ENCODE measurements at places on chromosomes 2 and 18. TPM values are rescaled to one million over a fixed set of nuclear protein-coding genes. Genes with fewer than 3 reads are reported as not detected.
A peak's percentile ranks its signal among the peaks of the same experiment; 100 is the strongest.

DNA sequence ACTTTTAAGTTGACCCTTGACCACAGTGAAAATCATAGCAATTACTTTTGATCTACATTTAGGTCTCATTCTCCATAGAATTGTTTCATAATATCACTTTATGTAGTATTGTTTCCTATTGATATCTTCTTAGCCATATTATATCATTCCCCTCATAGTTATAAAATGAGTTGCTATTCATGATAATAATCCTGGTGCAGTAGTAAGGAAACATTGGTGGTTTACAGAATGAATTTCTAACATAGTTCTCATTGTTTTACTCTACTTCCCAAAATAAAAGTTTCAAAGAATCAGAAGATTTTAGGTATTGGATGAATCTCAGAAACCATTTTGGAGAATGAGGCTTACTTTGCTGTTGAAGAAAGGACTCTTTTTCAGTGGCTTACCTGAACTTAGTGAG, 246.0 kb downstream of the PARD3B start:
- no peak overlapping the region for H3K27ac ChIP-seq
- no peak for DNase-seq
- H3K36me3 ChIP-seq: no peaks in the 10 kb centered on the region
- no peaks in the 10 kb centered on the region for H3K4me1 ChIP-seq
- H3K27me3 ChIP-seq: peaks cover 2% of the 10 kb centered on the region

CD226 gene
- 41.7 TPM for total RNA-seq

GRCh38 chr18:54149078-54149697, 75.3 kb downstream of the MBD2 start:
- peak overlapping the region; percentile 47 for H3K4me3 ChIP-seq
- peak overlapping the region; percentile 96 for H3K27ac ChIP-seq
- no peaks in the 10 kb centered on the region for H3K27me3 ChIP-seq
- DNase-seq: peak; percentile 92

RAB6C gene
- not detected for total RNA-seq

DNA sequence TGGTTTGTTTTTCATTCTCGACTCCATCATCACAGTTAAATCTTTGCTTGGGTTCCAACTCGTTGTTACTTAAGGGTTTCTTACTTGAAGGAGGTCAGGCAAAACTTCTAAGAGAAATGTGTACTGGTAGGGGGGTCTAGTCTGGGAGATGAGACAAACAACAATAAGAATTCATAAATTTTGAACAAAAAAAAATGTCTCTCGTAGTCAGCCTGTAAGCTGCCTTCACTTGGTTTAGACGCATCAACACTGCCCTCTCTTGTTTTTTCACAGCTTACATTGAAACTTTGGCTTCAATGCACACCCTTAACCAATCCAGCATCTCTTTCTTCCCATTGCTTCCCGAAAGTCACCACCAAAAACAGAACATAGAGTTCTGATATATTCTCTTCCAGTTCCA, 576.4 kb upstream of the PIK3C3 start:
- H3K27ac ChIP-seq: no peak overlapping the region
- H3K36me3 ChIP-seq: no peaks in the 10 kb centered on the region
- H3K4me1 ChIP-seq: no peaks in the 10 kb centered on the region
- no peaks in the 10 kb centered on the region for H3K27me3 ChIP-seq
- no peak for DNase-seq

DNA sequence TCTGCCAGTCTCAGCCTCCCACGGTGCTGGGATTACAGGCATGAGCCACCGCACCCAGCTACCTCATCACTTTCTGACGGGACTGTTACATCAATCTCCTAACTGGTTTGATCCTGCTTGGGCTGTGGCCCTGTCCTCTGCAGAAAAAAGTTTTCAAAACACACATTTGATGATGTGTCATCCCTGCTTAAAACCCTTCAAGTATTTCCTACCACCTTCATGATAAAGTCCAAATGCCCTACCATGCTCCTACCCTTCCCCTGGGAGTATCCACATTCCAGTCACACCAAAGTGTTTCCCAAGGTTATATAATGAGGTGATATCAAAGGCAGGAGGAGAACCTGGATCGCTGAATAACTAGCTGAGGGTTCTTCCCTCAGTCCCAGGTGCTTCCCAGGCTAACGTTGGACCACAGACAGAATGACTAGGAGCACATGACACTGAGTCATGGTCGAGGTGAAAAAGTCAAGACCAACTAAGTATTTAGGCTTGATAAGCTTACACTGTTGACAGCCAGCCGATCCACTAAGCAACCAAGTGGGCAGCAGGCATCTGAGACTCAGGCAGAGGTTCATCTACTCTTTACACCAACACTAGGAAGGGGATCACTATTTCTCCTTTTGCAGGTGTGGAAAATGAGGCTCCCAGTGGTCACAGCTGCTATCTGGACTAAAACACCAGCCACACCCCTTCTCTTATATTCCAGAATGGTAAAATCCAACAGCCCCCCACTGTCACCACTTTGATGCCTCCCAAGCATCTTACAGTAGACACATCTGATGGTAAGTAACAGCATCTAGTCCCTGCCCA, 31.8 kb downstream of the CYRIA start:
- DNase-seq: no peak
- H3K27me3 ChIP-seq: peaks cover 3% of the 10 kb centered on the region
- no peak overlapping the region for H3K4me3 ChIP-seq

GRCh38 chr2:108612153-108612513, 77.9 kb downstream of the LIMS1 start:
- peak overlapping the region; percentile 80 for H3K27ac ChIP-seq
- H3K4me3 ChIP-seq: peak overlapping the region; percentile 5
- DNase-seq: peak; percentile 74
- no peaks in the 10 kb centered on the region for H3K27me3 ChIP-seq
- H3K4me1 ChIP-seq: peaks cover 53% of the 10 kb centered on the region

DNA sequence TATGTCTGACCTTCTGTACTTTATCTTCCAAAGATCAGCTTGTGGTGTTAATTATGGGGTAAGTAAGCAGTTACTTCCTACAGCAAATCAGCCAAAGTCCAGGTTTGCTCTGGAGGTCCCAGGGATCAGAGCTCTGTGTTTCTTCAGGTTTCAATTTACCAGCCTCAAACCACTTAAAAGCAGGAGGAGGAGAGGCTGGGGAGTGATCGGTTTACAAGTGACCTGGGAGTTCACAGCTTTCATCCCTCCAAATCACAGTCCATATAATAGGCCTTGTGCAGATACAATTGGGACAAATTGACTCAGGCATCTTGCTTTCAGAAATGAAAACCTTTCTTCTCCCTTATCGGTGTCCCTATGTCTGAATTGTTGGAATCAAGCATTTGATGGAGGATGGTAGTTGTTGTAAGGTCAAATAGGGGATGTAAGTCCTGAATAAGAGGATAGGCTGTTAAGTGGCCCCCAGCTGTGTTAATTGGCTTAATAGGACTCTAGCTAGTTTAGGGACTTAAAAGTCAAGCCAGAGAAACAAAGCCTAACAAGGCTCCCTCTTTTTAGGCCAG, 188.0 kb upstream of the NT5C1B start:
- H3K27me3 ChIP-seq: no peaks in the 10 kb centered on the region
- DNase-seq: no peak
- no peak overlapping the region for H3K27ac ChIP-seq
- no peaks in the 10 kb centered on the region for H3K4me1 ChIP-seq
- H3K4me3 ChIP-seq: no peak overlapping the region
- H3K36me3 ChIP-seq: no peaks in the 10 kb centered on the region

DNA sequence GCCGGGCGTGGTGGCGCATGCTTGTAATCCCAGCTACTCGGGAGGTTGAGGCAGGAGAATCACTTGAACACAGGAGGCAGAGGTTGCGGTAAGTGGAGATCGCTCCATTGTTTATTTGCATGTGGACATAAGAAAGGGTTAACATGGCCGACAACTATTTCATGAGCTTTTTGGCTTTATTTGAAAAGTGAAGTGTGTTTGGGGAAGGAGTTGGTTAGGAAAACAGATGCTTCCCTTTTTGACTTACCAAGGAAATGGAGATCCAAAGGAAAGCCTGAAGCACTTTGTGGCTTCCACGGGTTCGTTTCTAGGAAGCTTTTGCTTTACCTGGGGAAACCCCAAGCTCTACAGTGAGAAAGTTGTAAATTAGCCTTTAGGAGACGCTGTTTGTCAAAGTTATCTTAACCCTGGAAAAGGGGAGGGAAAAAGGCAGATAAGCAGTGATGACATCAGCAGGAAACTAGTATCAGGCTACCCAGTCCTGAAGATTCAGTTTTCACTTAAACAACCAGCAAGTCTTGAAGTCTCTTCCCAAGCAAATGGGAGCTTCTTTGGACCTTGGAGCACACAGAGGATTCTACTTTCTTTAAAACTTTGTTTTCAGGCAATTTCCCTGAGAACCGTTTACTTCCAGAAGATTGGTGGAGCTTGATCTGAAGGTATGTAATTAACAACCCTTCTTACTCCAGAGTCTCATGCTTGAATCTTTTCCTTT, at the start of gene CASP10:
Gene CASP10, plus strand, starts transcription at position 492 of the 715 bp plus-strand sequence. CDS start 2,637 bp downstream, outside the sequence.
- H3K27me3 ChIP-seq: no peaks in the 10 kb centered on the region
- H3K27ac ChIP-seq: peak within 1 kb of the TSS; percentile 99
- peak within 1 kb of the TSS; percentile 98 for H3K4me3 ChIP-seq
- peaks cover 25% of the 10 kb centered on the region for H3K36me3 ChIP-seq
- peak; percentile 28 for DNase-seq

GRCh38 chr2:10732924-10733565, 11.6 kb downstream of the ATP6V1C2 start:
- DNase-seq: no peak
- peaks cover 3% of the 10 kb centered on the region for H3K27me3 ChIP-seq
- no peak overlapping the region for H3K27ac ChIP-seq

IL1R2 gene
- total RNA-seq: not detected

C2orf42 gene
- total RNA-seq: 24.6 TPM

GRCh38 chr2:38600242-38600891, 2.4 kb downstream of the HNRNPLL start:
- peak overlapping the region; percentile 79 for H3K27ac ChIP-seq
- H3K4me3 ChIP-seq: peak overlapping the region; percentile 82
- H3K4me1 ChIP-seq: peaks cover 58% of the 10 kb centered on the region
- DNase-seq: peak; percentile 35
- no peaks in the 10 kb centered on the region for H3K27me3 ChIP-seq
- peaks cover 28% of the 10 kb centered on the region for H3K36me3 ChIP-seq

- H3K36me3 ChIP-seq: peaks cover 45% of the 10 kb centered on the region
- DNase-seq: no peak
- peaks cover 3% of the 10 kb centered on the region for H3K4me1 ChIP-seq
- H3K27me3 ChIP-seq: no peaks in the 10 kb centered on the region
These were observed 83.1 kb downstream of the FARSB start for GRCh38 chr2:222572751-222573174.

- H3K4me3 ChIP-seq: no peak overlapping the region
- DNase-seq: no peak
- no peak overlapping the region for H3K27ac ChIP-seq
- no peaks in the 10 kb centered on the region for H3K36me3 ChIP-seq
- no peaks in the 10 kb centered on the region for H3K4me1 ChIP-seq
These were observed 139.7 kb downstream of the INO80D start for GRCh38 chr2:205946226-205946625.

DNA sequence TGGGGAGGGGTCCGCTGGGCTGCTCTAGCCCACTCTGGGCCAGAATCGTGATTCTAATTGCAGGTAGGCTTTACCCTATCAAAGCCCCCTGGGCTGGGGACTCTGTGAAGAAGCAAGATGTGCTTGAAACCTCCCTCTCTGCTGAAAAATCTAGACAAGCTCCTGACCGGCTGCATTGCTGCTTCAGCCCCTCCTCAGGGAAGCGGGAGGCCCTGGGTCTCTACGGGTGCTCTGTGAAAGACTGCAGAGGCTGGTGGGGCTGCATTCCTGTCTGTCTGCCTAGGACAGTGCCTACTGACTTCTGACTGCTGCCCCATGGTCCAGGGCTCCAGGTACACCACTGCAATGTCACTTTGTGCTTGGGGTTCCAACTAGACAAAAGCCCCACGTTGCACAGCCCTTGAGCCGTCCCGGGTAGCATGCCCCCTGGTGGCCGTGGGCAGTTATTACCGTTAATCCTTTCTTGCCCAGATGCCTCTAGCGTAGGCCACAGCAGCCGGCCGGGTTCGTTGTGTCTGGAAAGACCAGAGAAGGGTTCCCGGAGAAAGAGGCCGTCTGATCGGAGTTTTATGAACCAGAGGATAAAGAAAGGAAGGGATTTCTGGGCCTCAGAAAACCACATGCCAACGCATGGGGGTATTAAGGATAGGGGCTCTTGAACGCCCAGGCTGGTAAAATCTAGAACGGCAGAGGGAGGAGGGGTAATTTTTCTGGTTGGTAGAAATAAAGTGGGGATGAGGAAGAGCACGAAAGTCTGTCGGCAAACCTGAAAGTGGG, 15.9 kb upstream of the C1QL2 start:
- DNase-seq: peak; percentile 62
- no peaks in the 10 kb centered on the region for H3K4me1 ChIP-seq
- no peak overlapping the region for H3K27ac ChIP-seq
- H3K27me3 ChIP-seq: no peaks in the 10 kb centered on the region

FAP gene
- not detected for total RNA-seq

- peaks cover 7% of the 10 kb centered on the region for H3K4me1 ChIP-seq
- H3K36me3 ChIP-seq: no peaks in the 10 kb centered on the region
- H3K27ac ChIP-seq: peak overlapping the region; percentile 76
- H3K4me3 ChIP-seq: peak overlapping the region; percentile 71
These were observed 25.4 kb upstream of the OTOF start for GRCh38 chr2:26503231-26503880.

GRCh38 chr2:30074023-30074422, 72.8 kb upstream of the YPEL5 start:
- no peaks in the 10 kb centered on the region for H3K36me3 ChIP-seq
- no peaks in the 10 kb centered on the region for H3K4me1 ChIP-seq
- no peak overlapping the region for H3K4me3 ChIP-seq
- no peak for DNase-seq
- peaks cover 21% of the 10 kb centered on the region for H3K27me3 ChIP-seq

FAM124B gene
- total RNA-seq: not detected

DNA sequence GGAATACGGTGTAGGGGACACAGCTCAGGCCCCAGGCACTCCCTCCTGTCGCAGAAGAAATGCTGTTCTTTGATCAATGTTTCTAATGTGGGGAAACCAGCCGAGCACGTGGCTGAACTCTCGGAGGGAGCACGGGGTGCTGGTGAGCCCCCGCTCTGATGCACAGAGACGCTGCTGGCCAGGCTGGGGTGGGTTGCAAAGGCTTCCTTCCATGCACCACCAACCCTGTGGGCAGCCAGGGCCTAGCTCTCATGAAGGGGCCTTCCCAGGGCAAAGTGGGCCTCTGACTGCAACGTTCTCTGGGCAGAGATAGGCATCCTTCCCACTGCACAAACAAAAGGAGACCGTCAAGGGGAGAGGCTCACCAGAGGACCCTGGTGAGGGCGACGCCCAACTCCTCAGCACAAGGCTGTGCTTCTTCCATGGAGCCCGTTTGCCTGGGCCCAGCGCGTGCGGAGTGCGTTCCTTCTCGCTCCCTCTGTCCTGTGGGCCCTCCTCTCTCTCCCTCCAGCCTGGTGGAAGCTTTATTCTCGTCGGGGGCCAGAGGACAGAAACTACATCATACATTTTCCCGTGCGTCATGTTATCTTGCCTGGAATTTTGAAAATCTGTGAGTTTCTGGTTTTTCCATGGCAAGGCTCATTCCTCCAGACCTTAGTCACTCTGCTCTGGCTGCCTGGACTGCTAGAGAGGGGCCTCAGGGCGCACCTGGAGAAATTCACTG, 61.1 kb upstream of the SP3 start:
- no peaks in the 10 kb centered on the region for H3K36me3 ChIP-seq
- no peak overlapping the region for H3K27ac ChIP-seq
- DNase-seq: no peak
- H3K4me1 ChIP-seq: peaks cover 5% of the 10 kb centered on the region

APOB gene
- total RNA-seq: not detected
